ENCODE measurements at places on chromosomes 7 and 10.

DNA sequence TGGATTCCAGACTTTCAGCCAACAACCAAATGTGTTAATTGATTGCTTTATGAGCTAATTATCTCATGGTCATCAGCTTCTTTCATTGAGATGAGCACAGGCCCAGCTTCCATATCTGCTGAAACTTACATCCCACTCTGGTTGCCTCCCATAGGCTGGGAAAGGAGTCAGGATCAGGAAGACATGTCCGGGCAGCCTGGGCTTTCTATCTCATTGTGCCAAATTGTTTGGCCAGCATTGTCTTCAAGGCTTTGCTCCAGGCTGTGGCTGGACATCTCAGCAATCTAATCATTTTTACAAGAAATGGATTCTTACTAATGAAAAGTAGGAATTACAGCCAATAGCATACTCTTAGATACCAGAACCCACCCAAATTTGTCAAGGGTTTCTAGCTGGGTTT is 295.2 kb downstream of the CXCL12 start:
- no peak for DNase-seq

DNA sequence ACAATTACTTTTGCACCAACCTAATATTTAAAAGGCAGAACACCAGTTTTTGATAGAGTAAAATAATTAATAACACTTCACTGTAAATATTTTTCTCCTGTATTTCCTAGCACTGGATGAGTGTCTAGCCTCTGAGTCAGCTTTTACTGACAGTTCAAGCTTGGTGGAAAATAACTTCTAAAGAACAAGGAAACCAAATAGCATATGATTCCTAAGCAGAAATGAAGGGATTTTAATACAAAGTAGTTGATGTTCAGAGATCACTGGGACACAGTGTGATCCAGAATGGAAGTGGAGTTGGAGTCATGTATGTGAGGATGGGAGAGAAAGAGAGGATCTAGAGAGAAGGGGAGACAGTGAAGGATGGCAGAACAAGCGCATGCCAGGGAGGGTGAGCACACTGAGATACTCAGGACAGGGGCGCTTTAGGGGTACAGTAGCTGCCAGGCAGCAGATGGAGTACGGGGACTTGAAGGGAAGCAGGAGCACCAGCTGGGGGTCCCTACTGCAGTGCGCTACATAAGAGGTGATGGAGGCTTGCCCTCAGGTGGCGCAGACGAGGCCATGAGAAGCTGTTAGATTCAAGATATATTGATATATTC is 117.9 kb upstream of the KLF6 start:
- no peak for DNase-seq

DNA sequence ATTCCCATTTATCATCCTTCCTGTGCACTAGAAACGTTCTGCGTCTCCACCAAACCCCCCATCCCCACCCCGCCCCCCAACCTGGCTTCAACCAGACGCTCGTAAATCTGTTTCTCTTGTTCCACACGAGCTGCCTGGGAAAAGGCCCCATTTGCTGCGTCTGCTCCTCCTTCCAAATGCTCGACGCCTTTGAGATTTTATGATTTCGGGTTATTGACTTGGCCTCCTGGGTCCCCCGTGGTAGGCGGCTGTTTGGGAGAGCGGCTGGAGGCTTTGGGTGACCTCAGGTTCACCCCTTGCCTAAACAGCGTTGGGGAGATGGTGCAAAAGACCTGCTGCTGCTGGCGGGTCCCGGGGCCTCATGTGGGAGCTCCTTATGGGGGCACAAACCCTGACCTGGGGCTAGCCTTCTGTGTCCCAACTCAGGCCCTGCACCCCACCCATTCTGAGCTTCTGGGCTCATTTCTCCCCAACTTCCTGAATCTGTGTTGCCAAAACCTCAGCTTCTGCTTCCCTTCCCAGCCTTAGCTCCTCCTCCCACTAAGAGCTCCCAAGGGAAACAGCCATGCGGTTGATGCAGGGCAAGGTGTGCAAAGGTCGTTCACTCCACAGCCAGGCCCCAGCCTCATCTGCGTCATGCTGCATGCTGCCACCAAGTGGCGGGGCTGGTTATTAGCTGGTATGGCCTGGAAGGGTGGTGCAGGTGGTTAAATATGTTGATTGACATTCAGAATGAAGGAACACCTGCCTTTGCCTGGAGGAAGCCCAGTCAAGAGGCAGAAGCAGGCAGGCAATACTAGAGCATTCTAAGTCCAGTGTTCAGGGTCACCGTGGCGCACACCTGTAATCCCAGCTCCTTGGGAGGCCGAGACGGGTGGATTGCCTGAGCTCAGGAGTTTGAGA is 49.1 kb upstream of the ELN start:
- peak; percentile 83 for DNase-seq

- DNase-seq = no peak
Measured at GRCh38 chr7:4707980-4708411, 25.9 kb downstream of the FOXK1 start.
